ENCODE measurements at places on chromosomes 2 and 18.

GRCh38 chr2:68857202-68857845, 13.9 kb downstream of the BMP10 start:
- DNase-seq: no peak

GRCh38 chr2:107028661-107029060, 142.7 kb upstream of the ST6GAL2 start:
- no peak for DNase-seq

GRCh38 chr2:171480908-171481307, 41.4 kb upstream of the CYBRD1 start:
- no peak for DNase-seq

DNA sequence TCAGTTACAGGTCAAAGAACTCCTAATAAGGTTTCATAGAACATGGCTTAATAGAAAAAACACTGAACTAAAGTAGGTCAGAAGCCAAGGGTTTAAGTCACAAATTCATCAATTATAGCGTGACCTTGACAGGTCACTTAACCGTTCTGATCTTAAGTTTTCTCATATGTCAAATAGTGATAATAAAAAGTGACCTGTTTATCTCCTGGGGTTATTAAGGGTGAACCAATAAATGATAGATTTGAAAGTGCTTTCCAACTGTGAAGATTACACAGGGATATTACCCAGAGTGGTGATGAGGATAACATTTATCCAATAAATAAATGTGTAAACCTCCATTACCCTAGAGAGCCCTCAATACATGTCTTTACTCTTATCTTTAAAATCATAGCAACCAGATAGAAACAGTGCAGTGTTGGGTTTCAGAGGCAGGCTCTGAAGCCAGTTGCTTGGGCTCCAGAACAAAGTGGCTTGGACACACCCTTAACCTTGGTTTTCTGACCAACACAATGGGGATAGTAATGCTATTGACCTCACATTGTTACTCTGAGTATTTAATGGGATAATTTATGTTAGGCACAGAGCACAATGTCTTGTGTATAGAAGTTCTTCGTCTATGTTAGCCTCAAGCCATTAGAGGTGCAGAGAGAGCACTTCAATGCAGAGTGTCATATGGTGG, 48.6 kb downstream of the KLHL14 start:
- DNase-seq: no peak

GRCh38 chr2:12579018-12579417, 137.7 kb upstream of the TRIB2 start:
- no peak for DNase-seq

DNA sequence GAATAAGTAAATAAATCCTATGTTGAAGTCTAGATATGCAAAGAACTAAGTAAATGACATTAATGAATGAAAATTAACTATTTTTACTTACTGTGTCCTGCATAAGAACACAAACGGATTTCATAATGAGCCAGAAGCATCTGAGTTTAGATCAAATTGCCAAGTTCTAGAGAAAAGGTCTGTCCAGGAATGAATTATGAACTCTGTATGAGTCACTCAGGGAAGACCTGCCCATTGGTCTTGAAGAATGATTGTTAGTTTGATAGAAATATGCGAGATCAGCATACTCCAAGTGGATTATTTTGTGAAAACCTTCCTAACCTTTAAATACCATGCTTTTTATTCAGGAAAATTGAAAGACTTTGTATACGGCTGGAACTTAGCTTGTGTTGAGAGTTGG, 189.5 kb downstream of the DOK6 start:
- DNase-seq: no peak

DNA sequence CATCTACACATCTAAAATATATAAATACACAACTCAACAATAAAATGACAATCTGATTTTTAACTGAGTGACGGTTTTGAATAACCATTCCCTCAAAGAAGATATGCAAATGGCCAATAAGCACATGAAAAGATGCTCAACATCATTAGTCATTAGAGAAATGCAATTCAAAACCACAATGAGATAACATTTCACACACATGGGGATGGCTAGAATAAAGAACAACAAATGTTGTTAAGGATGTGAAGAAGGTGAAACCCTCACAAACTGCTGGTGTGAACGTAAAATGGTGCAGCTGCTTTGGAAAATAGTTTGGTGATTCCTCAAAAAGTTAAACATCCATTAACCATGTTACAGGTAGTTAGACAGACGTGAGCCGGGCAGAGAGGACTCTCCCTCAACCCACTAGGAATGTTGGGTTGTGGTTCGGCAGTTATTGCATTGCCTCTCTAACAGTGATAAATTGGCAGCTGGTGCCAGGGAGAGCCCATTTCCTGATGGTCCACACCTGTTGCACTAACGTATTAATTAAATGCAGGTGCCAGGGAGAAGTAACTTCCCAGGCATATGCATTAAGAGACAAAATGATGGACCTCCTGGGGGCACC, 22.3 kb upstream of the DUSP2 start:
- no peak for DNase-seq

DNA sequence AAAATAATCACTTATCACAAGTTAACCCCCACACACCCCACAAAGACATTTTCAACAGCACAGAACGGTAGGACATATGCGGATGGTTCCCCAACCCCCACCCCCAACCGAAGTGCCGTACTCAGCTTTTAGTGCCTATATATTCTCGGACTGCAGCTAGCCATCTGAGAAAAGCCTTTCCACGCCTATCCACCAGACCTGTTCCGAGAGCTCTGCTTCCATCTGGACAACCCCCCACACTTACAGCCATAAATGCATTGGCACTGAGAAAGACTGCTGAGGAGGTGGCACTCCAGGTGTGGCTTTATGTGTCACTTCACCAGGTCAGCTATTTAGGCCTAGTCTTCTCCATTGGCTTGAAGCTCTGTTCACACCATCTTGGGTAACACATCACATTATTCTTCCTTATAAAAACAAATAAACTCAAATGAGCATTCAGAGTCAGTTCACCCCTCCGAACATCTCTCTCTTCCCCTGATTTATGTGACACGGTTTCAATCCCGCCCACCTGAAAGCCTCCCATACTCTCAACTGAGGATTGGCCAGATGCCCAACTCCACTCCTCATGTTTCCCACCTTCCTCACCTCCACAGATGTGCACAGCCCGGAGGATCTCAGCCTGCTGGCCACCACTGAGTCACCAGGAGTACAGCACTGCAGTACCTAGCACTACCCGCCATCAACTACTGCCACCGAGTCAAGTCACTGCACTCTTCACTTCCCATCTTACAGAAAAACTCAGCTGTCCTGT, 127.4 kb downstream of the CACNB4 start:
- DNase-seq: no peak

DNA sequence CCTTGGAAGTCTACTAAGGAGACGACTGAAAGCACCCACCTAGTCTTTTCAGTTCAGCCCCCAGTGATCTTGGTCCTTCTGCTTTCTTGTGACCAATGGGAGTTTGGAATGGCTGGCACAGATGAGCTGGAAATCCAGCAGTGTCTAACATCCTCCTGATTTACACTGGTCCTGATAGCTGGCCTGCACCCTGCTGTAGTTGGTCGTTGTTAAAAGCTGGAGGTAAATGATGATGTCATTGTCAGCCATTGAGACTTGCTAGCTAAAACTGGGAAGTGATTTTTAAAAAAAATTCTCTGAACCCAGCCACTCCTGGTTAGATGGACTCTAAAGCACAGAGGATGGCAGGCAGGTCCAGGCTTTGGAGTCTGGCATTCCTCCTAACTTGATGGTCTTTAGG, 19.3 kb downstream of the CCT7 start:
- no peak for DNase-seq

- DNase-seq: no peak
Measured at GRCh38 chr2:16745466-16745865, 79.8 kb upstream of the CYRIA start.

- DNase-seq: no peak
Measured at GRCh38 chr18:55355223-55355622, 232.8 kb downstream of the TCF4 start.

- DNase-seq: no peak
Measured at GRCh38 chr2:38178556-38179419, 102.8 kb upstream of the CYP1B1 start.

GRCh38 chr2:120722568-120723421, 12.9 kb upstream of the GLI2 start:
- no peak for DNase-seq

DNA sequence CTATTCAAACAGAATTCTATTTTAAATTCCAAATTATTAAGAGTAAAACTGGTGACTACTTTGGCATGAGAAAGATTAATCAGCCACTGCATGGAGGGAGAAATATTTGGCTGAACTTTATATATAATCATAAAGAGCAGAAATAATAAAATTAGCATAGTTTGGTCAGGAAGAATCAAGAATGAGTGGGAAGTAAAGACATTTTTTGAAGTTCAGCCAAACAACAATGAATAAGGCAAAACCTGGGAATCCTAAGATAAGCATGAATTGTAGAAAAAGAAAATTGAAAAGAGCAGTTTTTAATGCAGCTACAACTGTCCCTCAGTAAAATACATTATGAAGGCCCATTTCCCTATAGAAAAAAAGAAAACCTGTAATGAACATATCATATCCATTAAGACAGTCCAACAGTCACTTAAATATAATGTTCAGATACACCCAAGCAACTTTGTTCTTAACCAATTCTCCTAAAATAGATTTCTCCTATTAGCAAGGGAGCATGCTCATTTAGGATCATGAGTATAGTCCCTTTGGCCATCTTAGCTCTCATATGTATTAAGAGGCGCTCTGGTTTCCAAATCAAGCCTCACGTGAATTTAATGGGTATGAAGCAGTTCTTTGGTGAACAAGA, 6.5 kb downstream of the TMEM17 start:
- DNase-seq: no peak

DNA sequence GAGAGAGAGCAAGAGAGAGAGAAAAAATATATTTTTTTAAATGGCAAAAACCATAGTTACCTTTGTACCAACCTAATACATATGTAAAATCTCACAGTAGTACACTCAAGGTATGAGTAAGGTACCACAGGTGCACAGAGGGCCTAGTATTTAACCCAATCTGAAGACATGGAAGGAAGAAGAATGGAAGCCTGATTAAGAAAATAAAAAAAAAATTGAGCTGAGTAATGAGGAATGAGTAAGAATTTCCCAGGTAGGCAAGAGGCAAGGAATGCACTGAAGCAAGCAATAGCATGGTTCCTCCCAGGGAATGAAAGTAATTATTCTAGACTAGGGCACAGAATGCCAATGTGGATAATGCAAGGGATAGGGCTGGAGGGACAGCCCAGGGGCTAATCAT, 294.2 kb downstream of the FIGN start:
- no peak for DNase-seq

- DNase-seq: no peak
Measured at GRCh38 chr2:42965196-42965595, 172.8 kb upstream of the HAAO start.

All from hypothalamus (tissue), 51 donors.